Ascending aorta (tissue), 2 donors: ENCODE measurements at places on chromosomes 1 and 21.

- DNase-seq, result no peak
Observed at GRCh38 chr1:98965394-98965793, 39.3 kb downstream of the PLPPR5 start.

DNA sequence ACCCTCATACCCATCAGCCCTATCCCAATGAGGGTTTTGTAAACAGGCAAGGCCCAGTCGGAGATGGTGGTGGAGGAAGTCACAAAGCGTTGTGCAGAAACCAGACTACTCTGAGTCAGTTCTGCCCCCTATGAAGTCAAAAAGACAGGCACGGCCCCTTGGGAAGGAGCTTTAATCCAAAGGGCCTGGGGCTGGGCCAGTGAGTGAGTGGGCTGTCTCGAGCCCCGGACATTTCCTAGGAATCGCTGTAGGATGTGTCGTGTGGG, 442 bp upstream of the AHCYL1 start:
- no peak for DNase-seq

DNA sequence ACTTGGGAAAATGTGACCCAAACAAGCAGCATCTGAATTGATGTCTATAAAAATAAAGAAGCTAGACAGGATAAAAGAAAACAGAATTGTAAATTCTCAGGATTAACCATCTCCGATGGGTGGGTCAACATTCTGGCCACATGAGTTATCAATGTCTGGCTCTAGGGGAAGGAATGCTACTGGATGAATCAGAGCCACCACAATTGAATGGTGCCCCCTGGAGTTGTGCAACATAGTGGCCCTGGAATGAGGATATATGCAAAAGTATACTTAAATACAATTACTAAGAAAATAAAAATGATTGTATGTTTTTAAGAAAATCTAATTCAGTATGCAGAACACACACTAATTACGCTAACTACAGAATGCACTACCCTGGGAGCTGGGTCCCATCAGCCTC, 185.6 kb downstream of the TGFBR3 start:
- no peak for DNase-seq

DNA sequence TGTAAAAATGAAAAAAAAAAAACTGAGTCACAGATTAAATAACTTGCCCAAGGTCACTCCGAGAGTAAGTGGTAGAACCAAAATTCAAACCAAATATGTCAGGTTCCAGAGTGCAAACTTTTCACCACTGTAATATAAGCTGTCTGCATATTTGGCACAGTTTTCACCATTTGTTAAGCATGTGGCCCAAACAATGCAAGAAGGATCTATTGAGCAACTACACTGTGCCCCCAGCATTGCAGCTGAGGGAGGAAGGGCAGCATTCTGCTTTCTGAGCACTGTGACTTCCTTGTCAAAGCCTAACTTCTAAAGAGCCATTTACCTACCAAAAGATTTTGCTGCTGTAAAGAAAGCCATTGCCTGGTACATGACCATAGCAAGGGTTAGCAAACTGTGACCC, 133.4 kb downstream of the SYT2 start:
- no peak for DNase-seq

GRCh38 chr1:205396967-205397616, 24.8 kb downstream of the LEMD1 start:
- DNase-seq, result no peak

DNA sequence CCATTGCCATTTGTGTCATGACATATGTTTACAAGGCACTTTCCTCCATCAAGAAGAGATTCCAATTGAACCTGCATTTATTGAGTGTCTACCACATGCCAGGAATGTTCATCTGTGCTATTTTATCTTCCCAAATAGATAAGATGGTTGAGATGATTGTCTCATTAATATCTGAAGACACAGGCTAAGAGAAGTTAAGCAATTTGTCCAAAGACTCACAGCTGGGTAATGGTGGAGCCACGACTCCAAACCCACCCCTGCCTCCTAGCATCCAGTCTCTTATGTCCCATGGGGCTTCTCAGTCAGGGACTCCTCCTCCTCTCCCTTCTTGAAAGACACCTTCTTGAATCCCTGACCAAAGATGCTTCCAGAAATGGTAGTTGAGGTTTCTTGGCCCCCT, 68.1 kb downstream of the STUM start:
- DNase-seq, result no peak

- no peak for DNase-seq
Observed at GRCh38 chr1:209430821-209431259, 152.7 kb upstream of the CAMK1G start.

DNA sequence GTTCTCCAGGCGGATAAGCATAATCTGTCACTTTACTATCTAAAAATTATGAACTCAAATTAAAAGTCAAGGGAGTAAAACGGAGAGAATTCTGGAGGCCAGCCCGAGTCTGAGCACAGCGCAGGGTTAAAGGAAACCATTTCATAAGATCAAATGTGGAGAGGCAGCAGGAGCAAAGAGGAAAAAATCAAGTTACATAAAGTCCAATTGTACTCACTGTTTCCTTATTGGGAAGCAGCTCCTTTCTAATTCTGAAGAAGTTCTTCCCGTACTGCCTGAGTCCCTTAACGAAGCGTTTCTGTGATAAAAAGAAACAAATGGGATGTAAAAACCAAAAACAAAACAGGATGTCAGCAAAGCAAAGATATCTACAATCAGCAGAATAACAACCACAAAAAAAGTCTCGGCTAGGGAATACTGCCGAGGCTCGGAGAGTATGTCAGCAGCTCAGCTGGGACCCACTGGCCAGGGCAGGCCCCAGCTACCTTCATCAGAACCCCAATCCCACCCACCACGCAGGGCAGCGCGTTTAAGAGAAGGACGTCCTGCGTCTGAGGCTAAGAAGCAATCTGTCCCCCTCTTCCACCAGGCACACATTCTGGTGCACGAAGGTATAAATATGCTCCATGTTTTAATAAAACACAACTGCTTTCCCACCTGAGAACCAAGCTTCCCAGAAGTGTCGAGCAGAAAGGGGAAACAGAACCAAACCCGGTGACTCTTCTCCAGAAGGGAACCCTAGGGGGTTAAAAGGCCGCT, 104.8 kb downstream of the SLC45A1 start:
- no peak for DNase-seq

DNA sequence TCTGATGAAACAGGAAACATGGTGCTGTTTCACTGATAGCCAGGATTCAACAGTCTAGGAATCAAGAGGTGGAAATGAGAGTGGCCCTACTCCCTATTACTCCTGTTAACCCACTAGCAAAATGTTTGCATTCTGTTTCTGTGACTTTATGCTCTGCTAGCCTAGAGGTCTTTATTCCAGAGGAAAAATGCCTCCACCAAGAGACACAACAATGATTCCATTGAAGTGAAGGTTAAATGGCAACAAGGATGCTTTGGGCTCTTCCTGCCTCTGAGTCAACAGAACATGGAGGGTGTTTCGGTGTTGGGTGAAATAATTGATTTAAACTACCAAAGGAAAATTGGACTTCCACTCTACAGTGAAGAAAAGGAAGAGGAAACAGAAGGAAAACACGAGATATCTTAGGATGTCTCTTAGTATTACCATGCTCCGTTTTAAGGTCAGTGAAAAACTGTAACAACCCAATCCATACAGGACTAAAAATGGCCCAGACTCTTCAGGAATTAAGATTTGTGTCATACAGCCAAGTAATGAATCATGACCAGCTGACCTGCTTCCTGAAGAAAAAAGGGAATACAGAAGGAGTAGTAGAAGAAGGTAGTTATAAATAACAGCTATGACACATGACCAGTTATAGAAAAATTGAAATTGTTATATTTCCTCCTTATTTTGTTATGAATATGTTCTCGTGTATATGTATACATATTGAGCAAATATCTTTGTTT, 1237.8 kb downstream of the NCAM2 start:
- no peak for DNase-seq

DNA sequence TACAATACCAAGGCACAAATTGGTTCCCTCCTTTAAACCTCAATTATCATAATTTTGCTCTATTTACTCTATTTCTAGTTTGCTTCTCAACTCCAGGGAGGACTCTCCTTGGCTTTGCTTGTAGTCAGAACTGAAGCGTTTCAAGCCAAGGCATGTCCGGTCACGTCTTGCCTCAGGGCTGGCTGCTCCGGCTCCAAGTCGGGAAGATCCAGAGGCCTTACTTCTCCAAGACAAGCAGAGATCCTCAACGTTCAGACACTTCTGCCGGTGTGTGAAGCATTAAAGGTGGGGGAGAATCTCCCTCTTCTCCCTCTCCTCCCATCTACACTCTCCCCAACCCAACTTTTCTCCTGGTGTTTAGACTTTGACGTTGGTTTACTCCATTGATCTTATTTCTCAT, 7.2 kb upstream of the HHAT start:
- DNase-seq, result no peak
